ENCODE measurements at places on chromosomes 5 and 9.

- no peak for DNase-seq
These were observed 504.7 kb downstream of the CCDC171 start for GRCh38 chr9:16057541-16057940.

DNA sequence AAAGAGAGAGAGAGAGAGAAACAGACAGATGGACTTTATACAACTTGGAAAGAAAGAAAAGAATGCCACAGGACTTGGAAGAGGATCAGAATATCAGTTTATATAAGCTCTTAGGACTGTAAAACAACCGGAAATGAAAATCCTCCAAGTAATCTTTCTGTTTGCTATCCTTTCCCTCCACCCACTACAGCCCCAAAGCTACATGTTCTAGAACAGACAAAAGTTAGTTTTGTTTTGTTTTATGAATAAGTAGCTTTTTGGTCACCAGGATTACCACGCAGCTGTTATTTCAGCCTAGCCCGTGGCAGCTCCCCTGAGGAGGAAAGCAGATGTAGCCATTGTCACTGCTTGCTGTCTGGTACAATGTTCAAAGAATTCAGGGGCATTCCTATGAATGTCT is 66.6 kb downstream of the SH3TC2 start:
- DNase-seq, result no peak

GRCh38 chr9:2620919-2621721 is 467 bp upstream of the VLDLR start:
- DNase-seq, result peak; percentile 31

GRCh38 chr5:2550509-2550908 is 201.0 kb downstream of the IRX2 start:
- DNase-seq, result no peak

GRCh38 chr9:132144708-132145365 is 17.0 kb upstream of the NTNG2 start:
- no peak for DNase-seq

DNA sequence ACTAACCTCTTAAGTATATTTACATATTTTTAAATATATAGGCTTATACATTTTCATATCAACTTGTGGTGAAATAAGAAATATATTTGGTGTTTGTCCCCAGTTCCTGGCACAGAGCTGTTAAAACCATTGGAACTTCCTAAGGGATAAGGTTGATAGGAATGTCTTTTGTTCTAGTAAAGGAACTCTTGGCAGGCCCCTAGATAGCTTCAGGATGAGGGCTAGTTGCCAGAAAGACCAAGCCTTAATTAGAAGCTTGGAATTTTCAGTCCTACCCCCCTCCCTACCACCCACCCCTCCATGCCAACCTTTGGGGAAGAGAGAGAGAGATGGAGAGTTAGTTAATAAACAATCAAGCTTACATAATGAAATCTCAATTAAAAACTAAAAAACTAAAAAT is 638.6 kb upstream of the ACO1 start:
- no peak for DNase-seq

DNA sequence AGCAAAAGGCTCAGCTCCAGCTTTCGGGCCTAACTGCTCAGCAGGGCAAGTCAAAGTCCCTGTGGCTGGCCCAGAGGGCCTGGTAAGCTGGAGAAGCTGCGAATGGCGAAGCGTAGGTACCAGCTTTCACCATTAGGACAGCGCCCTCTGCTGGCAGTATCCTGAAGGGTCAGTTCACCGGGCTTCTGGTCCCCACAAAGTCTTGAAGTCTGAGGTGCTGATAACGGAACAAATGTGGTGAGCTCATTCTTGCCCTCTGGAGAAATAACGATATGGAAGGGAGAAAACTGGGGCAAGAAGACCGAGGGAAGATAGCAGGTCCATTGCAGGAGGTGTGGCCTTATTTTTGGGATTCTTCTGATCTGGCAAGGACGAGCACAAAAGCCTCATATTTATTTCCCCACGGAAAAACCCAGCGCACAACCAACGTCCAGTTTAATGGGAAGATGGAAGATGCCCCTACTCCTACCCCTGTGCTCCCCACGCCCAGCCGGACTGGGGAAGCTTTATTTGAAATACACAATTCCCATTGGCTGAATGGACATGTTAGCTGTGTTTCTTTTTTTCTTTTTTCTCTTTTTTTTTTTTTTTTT is 7.2 kb downstream of the SOWAHA start:
- peak; percentile 74 for DNase-seq

- DNase-seq, result no peak
These were observed 128.7 kb upstream of the APC start for GRCh38 chr5:112608975-112609374.

DNA sequence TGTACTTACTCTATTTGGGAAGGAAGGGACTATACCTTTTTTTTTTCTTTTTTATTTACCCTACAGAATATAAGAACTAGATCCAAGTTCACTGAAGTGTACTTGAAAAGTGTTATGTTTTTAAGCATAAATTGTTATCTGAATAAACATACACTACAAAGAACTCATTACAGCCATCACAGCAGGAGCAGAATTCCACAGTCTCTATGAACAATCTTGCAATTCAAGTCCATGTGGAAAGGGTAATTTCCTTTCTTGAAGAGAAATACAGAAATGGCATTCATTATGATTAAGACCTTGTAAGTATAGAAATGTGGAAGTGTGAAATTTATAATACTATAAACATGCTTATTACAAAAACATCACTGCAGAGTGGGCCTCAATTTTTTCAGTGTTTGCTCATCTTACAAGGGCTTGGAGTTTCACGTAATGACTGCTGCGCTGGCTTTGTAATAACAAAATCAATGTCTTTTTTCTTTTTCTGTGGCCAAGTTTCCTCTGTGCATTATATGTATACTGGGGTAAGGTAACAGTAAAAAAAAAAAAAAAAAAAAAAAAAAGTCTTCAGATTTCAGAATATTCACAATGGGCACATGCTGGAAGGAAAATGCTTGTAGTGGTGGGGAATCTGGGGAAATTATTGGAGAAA is 77.0 kb upstream of the GNA14 start:
- DNase-seq, result no peak

- no peak for DNase-seq
These were observed 16.2 kb downstream of the PPP2CA start for GRCh38 chr5:134209477-134210245.

DNA sequence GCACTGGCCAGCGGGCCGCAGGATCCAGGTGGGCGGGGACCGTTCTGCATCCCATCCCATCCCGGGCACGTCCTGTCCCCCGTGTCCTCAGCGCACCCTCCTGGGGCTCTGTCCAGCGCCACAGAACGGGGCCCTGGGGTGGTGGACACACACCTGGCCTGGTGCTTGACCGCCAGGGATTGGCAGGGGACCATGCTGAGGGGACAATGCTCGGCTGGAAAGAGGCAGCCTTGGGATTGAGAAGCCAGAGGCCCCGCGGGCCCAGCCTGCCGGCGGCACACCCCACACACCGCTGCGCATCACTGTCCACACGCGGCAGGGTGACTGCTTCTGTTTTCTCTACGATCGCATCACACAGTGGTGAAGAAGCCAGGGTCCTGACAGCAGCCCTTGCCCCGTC is 33.0 kb downstream of the SLC12A7 start:
- no peak for DNase-seq

DNA sequence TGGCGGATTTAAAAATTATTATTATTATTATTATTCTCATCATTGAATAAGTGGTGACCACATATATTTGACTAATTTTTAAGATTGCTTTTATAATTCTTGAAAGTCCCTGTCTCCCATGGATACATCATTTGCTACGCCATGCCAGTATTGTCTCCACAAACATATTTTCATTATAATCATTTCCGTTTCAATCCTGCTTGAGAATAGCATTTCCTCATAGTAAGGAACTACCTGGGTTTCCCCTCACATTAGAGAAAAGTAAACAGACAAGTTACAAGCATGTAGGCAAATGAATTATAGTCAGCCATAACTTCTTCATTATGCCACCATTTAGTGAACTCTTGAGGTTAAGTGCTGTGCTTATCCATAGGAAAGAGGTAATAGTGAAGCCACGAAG is 276.6 kb downstream of the NFIB start:
- no peak for DNase-seq

DNA sequence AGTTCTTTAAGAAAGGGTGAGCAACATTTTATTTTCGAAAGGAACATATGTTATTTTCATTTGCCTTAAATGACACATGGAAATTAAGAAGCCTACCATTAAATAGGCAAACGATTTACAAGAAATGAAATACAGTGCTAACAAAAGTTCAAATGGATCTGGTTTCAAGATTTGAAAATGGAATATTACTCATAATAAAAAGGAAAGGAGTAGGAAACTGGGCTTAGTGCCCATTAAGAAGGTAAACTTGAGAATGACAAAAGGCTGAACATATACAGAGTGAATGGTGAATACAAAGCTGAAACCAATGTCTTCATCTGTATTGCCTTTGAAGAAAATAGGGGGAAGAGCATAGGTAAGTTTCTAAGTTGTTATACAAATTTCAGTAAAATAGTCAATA is 974.2 kb upstream of the C9orf72 start:
- no peak for DNase-seq

DNA sequence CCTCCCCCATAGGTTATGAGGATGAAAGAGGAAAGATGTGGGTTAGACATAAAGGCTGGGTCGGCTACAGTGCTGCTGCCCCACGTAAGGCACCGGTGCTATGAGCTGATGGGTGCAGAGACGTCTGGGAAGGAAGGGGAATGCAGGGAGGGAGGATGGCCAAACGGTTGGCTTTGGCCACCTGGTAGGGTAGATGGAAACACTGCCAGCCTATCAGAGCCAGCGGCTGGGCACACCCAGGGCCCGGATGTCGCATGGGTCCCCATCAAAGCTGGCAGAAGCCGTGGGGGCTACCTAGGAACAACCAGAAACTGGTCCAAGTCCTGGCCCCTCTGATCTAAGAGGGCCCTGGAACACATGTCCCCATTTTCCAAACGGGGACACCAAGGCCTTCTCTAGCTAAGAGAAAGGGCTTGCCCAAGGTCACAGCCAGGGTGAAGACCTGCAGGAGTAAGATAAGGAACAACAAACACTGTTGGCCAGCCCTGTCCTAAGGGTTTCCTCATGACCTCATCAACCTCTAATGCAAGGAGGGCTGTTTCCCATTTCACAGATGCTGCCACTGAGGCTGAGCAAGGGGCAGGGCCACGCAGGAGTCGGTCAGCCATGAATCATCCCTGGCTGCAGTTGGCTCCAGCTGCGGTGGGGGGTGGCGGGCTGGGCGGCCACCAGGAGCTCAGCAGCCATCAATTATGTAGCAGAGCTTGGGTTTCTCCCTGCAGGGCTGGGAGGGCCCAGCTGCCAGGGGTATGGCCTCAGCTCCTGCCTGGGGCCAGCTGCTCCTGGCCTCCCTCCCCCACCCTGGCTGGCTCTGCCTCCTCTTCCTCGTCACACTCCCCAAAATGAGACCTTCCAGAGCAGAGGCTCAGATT is 4.9 kb downstream of the SH3GLB2 start:
- DNase-seq, result no peak

DNA sequence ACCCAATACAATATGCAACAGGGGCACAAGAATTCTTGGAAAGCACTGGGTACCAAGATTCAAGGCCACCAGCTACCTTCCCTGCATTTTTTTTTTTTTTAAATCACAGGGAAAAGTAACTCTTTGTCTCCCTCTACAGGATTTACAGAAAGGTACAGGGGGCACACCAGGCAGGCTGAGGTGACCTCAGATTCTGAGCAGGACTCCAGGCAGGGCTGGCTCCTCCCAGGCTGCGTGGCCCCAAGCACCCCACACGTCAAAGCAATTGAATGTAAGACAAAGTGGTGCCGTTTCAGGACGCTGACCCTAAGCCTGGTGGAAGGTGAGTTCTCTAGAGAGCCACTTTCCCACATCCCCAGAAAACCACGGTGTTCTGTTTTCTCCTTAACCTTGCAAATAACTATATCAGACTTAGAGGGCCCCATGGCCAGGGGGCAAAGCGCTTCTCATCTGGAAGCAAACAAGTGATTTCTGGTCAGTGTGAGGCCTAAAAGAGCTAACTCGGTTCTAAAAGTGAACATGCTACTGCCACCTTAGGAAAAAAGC is 222.6 kb downstream of the ROR2 start:
- no peak for DNase-seq

- no peak for DNase-seq
These were observed 10.0 kb upstream of the CACFD1 start for GRCh38 chr9:133449760-133450159.

- DNase-seq, result no peak
These were observed 511.5 kb downstream of the FOXD4L5 start for GRCh38 chr9:64773491-64773931.

DNA sequence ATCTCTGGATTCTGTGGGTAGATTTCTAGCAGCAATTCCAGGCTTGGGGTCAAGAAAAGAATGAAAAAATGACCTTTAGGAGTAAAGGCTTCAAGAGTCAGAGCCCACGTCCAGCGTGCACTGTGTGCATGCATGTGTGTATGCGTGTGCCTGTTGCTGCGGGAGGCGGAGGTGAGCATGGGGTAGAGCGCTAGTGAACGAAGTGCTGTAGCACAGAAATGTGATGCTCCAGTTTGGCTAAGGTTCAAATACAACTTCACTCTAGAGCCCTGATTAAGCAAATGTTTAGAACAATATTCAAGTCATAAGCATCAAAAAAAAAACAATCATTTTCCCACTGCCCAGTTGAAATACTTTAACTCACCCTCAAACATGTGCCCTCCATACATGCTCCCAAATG is 403.9 kb downstream of the ZNF608 start:
- DNase-seq, result no peak

GRCh38 chr9:131593936-131594665 is 48.8 kb downstream of the PRRT1B start:
- DNase-seq, result no peak

DNA sequence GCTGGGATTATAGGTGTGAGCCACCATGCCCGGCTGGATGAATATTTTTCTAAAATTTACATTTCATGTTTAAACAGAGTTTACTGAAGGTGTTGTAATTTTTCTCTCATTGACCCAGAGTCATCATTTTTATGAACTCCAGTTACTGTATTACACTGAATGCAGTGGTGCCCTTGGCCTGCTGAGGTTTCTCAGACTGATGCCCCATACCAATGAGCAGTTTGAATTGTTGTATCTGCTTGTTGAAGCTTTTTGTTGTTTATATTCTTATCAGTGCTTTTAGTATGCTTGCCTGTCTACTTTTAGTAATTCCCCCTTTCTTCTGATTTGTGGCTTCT is 29.9 kb downstream of the NFX1 start:
- DNase-seq, result no peak

DNA sequence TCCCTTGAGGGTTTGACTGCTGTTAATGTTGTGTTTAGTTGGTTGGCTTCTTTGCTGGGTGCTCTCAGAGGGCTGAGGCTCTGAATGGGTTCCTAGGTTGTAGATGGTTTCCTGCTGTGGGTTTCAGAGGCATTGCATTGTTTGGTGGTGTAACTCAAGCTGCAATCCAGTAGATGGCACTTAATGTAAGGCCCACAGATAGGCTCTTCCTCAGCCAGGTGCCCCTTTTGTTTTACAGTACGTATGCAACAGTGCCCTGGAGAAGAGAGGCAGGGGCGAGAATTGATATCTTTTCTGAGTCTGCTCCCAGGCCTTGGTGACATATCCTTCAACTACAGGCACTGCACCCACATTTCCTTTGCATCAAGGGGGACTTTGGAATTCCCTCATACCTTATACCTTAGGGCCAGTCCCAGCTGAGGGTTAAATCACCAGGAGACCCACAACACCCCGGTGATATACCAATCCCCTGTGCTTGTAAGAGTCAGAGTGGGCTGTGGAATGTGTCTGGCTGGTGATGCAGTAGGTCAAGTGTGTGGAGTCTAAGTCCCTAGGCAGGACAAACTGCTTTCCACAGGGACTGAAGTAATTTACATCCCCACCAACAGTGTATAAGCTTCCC is 7.0 kb upstream of the UGT3A2 start:
- DNase-seq, result no peak

- no peak for DNase-seq
These were observed 269.8 kb upstream of the CDH9 start for GRCh38 chr5:27308153-27308552.

All from stimulated activated CD4-positive, alpha-beta T cell treated with anti-CD3 and anti-CD28 coated beads, Interleukin-15, amount 100 ng/mL, for 1 hour (primary cell).